Activated T-helper 2 cell treated with anti-CD3 and anti-CD28 coated beads, Interferon-gamma antibody, Interleukin-2, Interleukin-4, amounts not matched to agents 10 μg/mL and 5 μg/mL and 100 μg/mL, durations not matched to agents 14 hours and 24 hours and 36 hours (primary cell): ENCODE measurements at places on chromosomes 6 and 20. TPM values are rescaled to one million over a fixed set of nuclear protein-coding genes. Genes with fewer than 3 reads are reported as not detected.

Gene HDGFL1
- total RNA-seq = not detected in 2 replicates

Gene CUTA
- 143 and 146 TPM in 2 replicates for total RNA-seq

Gene WFDC12
- total RNA-seq = not detected in 2 replicates

Gene SLC35D3
- not detected in 2 replicates for total RNA-seq

- H3K36me3 ChIP-seq = peaks cover 48% of the 10 kb centered on the region
- H3K27ac ChIP-seq = peak overlapping the region; percentile 89
- no peak overlapping the region for H3K4me3 ChIP-seq
- no peak for DNase-seq
Observed at GRCh38 chr20:48737434-48738093, 90.2 kb downstream of the PREX1 start.
